ENCODE measurements at places on chromosomes 12 and 14. TPM values are rescaled to one million over a fixed set of nuclear protein-coding genes. Genes with fewer than 3 reads are reported as not detected.

RIMKLB gene
- total RNA-seq: 5.1 TPM

CLIP1 gene
- 31.3 TPM for total RNA-seq

PTPN6 gene
- total RNA-seq: 13.3 TPM

DTX1 gene
- 3.5 TPM for total RNA-seq

KLRC2 gene
- total RNA-seq: 0.26 TPM

KRAS gene
- total RNA-seq: 17.6 TPM

ASCL1 gene
- 0.21 TPM for total RNA-seq

NAA25 gene
- total RNA-seq: 7.6 TPM

- no peaks in the 10 kb centered on the region for H3K27me3 ChIP-seq
- H3K36me3 ChIP-seq: no peaks in the 10 kb centered on the region
- no peak overlapping the region for H3K4me3 ChIP-seq
- H3K27ac ChIP-seq: no peak overlapping the region
- H3K4me1 ChIP-seq: peaks cover 6% of the 10 kb centered on the region
Measured at GRCh38 chr12:15200641-15201040, 20.6 kb downstream of the RERG start.

- no peak overlapping the region for H3K4me3 ChIP-seq
- H3K36me3 ChIP-seq: no peaks in the 10 kb centered on the region
- no peaks in the 10 kb centered on the region for H3K27me3 ChIP-seq
- DNase-seq: no peak
Measured at GRCh38 chr14:94401083-94401482, 12.7 kb upstream of the SERPINA1 start.

DNA sequence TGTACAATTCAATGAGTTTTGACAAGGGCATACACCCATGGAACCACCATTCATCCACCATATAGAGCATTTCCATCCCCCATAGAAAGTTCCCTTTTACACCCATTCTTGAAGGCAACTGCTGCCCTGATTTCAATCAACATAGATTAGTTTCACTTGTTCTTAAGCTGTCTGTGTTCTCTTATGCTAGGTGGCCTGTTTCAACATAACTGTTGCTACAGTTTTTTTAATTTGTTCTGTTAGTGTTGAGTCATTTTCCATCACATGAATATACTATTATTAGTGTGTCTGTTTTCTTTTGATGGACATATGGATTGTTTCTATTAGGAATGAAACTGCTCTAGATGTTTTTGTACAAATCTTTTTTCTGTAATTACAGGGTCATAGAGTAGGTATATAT, 123.4 kb downstream of the PTPRQ start:
- H3K27me3 ChIP-seq: no peaks in the 10 kb centered on the region
- no peaks in the 10 kb centered on the region for H3K36me3 ChIP-seq
- no peak overlapping the region for H3K4me3 ChIP-seq
- DNase-seq: no peak
- H3K27ac ChIP-seq: no peak overlapping the region

- peaks cover 6% of the 10 kb centered on the region for H3K4me1 ChIP-seq
- no peaks in the 10 kb centered on the region for H3K27me3 ChIP-seq
- no peak overlapping the region for H3K27ac ChIP-seq
- H3K36me3 ChIP-seq: no peaks in the 10 kb centered on the region
Measured at GRCh38 chr14:32473464-32473855, 144.4 kb downstream of the AKAP6 start.

DNA sequence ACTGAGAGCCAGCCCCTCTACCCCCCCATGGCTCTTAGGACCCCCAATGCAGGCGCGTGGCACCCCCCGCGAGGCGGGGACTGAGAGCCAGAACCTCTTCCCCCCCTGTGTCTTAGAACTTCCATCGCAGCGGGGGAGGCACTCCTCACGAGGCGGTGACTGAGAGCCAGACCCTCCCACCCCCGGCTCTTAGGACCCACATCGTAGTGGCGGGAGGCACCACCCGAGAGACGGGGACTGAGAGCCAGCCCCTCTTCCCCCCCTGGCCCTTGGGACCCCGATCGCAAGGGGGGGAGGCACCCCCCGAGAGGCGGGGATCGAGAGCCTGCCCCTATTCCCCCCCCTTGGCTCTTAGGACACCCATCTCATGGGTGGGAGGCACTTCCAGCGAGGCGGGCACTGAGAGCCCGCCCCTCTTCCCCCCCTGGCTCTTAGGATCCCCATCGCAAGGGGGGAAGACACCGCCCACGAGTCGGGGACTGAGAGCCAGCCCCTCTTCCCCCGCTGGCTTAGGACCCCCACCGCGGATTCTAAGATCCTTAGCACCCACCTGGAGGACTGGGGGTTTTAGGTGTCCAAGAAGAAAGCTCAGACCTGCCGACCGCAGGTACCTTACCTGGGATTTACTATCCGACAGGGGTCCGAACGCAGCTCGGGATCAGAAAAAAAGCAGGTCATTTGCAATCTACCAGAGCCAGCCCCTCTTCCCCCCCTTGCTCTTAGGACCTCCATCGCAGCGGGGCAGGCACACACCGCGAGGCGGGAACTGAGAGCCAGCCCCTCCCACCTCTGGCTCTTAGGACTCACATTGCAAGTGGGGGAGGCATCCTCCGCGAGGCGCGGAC, 44.9 kb downstream of the DDX11 start:
- peak; percentile 34 for DNase-seq
- H3K27ac ChIP-seq: no peak overlapping the region
- H3K4me3 ChIP-seq: peak overlapping the region; percentile 8
- H3K4me1 ChIP-seq: no peaks in the 10 kb centered on the region
- H3K27me3 ChIP-seq: no peaks in the 10 kb centered on the region

- no peaks in the 10 kb centered on the region for H3K36me3 ChIP-seq
- peak; percentile 32 for DNase-seq
- H3K27me3 ChIP-seq: no peaks in the 10 kb centered on the region
- peaks cover 3% of the 10 kb centered on the region for H3K4me1 ChIP-seq
- H3K4me3 ChIP-seq: no peak overlapping the region
Measured at GRCh38 chr12:62438098-62438692, 28.4 kb upstream of the MON2 start.

GRCh38 chr14:99689266-99690236, 5.5 kb downstream of the CYP46A1 start:
- no peak for DNase-seq
- H3K27me3 ChIP-seq: no peaks in the 10 kb centered on the region
- H3K4me3 ChIP-seq: no peak overlapping the region
- H3K4me1 ChIP-seq: no peaks in the 10 kb centered on the region
- H3K36me3 ChIP-seq: no peaks in the 10 kb centered on the region

DNA sequence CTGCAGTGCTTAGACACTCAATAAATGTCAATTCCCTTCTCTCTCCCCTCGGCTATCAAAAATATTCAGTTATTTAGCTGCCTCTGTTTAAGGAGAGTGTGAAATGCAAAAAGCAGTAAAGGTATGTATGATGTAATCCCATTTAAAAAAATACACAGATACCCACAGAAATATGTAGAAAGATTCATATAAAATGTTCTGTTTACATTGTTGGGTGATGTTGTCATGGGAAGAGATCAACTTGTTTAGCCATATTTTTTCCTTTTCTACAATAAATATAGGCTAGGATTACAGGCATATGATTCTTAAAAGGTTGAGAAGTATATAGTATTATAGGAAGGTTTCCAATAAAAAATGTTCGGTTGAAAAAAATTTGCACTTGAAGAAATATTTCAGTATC, 7.8 kb downstream of the PPP2R3C start:
- no peak overlapping the region for H3K4me3 ChIP-seq
- H3K27me3 ChIP-seq: no peaks in the 10 kb centered on the region
- no peak overlapping the region for H3K27ac ChIP-seq

- no peak overlapping the region for H3K4me3 ChIP-seq
- no peaks in the 10 kb centered on the region for H3K27me3 ChIP-seq
- no peaks in the 10 kb centered on the region for H3K4me1 ChIP-seq
- DNase-seq: no peak
Measured at GRCh38 chr12:119783787-119784186, 93.3 kb downstream of the CIT start.

- no peak for DNase-seq
- H3K27me3 ChIP-seq: no peaks in the 10 kb centered on the region
- H3K4me3 ChIP-seq: no peak overlapping the region
- H3K4me1 ChIP-seq: no peaks in the 10 kb centered on the region
Measured at GRCh38 chr12:62873116-62873825, 61.7 kb downstream of the PPM1H start.

DNA sequence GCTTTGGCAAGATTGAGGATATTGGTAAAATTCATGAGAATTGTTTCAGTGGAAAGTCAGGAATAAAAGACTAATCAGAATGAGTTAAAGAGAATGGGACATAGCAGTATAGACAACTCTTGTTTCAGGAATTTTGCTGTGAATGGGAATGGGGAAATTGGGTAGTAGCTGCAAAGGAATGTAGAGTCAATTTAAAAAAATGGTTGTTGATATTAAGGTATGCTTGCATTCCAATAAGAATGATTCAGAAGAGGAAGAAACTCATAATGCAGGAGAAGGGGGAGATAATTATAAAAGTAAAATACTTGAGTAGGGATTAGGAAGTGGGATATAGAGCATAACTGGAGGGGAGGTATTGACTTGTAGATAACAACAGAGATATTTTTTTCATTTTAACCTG, 40.7 kb downstream of the MNAT1 start:
- no peaks in the 10 kb centered on the region for H3K36me3 ChIP-seq
- H3K27ac ChIP-seq: no peak overlapping the region
- no peak overlapping the region for H3K4me3 ChIP-seq

DNA sequence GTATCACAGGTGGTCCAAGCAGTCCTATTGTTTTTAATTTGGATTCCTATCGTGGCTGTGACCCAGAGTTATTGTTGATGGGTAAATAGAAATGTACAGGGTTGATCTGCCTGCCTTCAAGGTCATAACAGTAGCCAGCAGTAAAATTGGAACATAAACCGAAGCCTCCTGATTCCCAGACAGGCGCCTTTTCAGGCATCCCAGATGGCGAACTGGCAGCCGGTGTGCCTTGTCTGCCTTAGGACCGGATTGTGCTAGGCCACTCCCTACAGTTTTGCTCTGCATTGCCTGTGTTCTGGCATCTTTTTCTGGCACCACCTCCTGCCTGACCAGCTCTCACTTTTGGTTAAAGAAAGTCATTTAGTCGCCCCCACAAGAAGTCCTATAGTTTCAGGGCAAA, 22.2 kb downstream of the TMEM117 start:
- no peak overlapping the region for H3K4me3 ChIP-seq
- no peak overlapping the region for H3K27ac ChIP-seq
- no peaks in the 10 kb centered on the region for H3K4me1 ChIP-seq
- DNase-seq: no peak

DNA sequence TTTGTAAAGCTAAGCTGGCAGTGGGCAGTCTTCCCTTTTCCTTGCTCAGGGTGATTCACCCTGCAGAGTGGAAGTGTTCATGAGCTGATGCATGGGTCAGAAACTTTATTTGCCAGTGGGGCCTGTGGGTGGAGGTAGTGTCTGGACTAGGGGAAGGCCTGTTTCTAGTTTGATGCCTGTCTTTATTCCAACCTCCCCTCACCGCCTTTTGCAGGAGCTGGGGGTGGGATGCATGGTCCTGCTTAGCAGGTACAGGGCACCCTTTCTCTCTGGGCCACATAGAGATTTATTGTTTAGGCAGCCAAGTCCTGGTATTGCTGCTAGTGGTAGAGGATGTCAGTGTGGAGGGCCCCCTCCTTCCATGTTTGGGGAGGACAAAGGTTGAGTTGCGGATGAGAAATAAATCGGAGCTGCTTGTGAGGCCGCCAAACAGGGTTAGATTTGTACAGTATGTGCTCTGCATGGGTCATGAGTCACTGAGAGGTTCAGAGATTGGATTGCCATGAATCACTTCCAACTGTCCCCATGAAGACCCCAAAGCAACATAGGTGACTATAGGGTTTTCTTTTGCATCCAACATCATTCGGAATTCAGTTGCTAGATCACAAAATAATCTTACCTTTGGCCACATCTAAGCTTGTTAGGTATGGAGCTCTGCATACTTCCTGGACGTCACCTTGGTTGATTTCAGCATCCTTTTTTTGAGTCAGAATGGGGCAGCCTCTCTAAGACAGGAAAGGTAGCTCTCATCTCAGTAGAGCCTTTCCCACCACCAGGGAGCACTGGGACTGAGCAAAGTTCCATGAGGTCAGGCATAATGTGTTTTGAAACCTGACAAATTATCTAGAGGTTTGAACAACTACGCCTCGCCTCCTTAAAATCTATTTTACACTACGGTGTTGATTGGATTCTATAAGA, 8.8 kb downstream of the SMOC1 start:
- no peak for DNase-seq
- no peak overlapping the region for H3K4me3 ChIP-seq
- no peaks in the 10 kb centered on the region for H3K4me1 ChIP-seq
- H3K27ac ChIP-seq: no peak overlapping the region
- H3K36me3 ChIP-seq: no peaks in the 10 kb centered on the region
- no peaks in the 10 kb centered on the region for H3K27me3 ChIP-seq

DNA sequence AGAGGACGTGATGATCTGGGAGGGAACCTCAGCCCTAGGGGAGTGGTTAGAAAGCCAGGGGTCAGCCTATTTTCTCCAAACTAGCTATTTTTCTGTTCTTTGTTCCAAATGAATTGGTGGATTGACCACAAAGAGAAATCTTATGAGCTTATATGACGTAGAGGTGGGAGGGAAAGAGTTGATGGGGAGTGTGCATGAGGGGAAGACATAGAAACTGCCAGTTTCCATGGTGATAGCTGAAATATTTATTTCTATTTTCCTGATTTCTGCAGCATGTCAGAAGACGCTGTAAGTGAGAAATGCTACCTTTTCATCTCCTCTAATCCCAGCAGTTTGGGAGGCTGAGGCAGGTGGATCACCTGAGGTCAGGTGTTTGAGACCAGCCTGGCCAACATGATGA, 51.4 kb upstream of the CISTR start:
- H3K4me3 ChIP-seq: no peak overlapping the region
- H3K4me1 ChIP-seq: no peaks in the 10 kb centered on the region
- H3K27ac ChIP-seq: no peak overlapping the region
- H3K36me3 ChIP-seq: no peaks in the 10 kb centered on the region
- no peak for DNase-seq
- no peaks in the 10 kb centered on the region for H3K27me3 ChIP-seq

- no peak for DNase-seq
- peak overlapping the region; percentile 29 for H3K4me3 ChIP-seq
- H3K4me1 ChIP-seq: peaks cover 7% of the 10 kb centered on the region
- peaks cover 7% of the 10 kb centered on the region for H3K27me3 ChIP-seq
Measured at GRCh38 chr12:65825183-65825506, 862 bp downstream of the HMGA2 start.

- no peaks in the 10 kb centered on the region for H3K36me3 ChIP-seq
- no peak overlapping the region for H3K4me3 ChIP-seq
- peaks cover 7% of the 10 kb centered on the region for H3K4me1 ChIP-seq
- no peak overlapping the region for H3K27ac ChIP-seq
- no peaks in the 10 kb centered on the region for H3K27me3 ChIP-seq
- no peak for DNase-seq
Measured at GRCh38 chr12:27624586-27624985, 71.7 kb upstream of the REP15 start.

- no peak overlapping the region for H3K4me3 ChIP-seq
- H3K27me3 ChIP-seq: no peaks in the 10 kb centered on the region
- H3K36me3 ChIP-seq: no peaks in the 10 kb centered on the region
- no peaks in the 10 kb centered on the region for H3K4me1 ChIP-seq
- no peak overlapping the region for H3K27ac ChIP-seq
- no peak for DNase-seq
Measured at GRCh38 chr12:530821-531220, 71.1 kb downstream of the B4GALNT3 start.

All from pancreas (tissue), 10 donors.